Occipital lobe (tissue), 3 donors: ENCODE measurements at places on chromosomes 11 and 22. TPM values are rescaled to one million over a fixed set of nuclear protein-coding genes. Genes with fewer than 3 reads are reported as not detected.

RBMXL2 gene
- total RNA-seq = not detected

SYT12 gene
- 0.62 TPM for total RNA-seq

DCDC1 gene
- 1.2 TPM for total RNA-seq

MS4A8 gene
- total RNA-seq = not detected

MICAL3 gene
- total RNA-seq = 40.9 TPM

OR8B4 gene
- not detected for total RNA-seq

RELT gene
- total RNA-seq = 1.6 TPM

C11orf68 gene
- total RNA-seq = 12.6 TPM

SAA1 gene
- total RNA-seq = not detected

KRTAP5-11 gene
- total RNA-seq = not detected

GLYATL1 gene
- total RNA-seq = 0.78 TPM

DENND6B gene
- total RNA-seq = 16.5 TPM

KCNJ11 gene
- total RNA-seq = 11.4 TPM

VSIG10L2 gene
- total RNA-seq = not detected

NXF1 gene
- 13.1 TPM for total RNA-seq

KRTAP5-2 gene
- total RNA-seq = not detected

OTOG gene
- not detected for total RNA-seq

CRACR2B gene
- total RNA-seq = 0.31 TPM

ST14 gene
- not detected for total RNA-seq

TSPO gene
- 51.5 TPM for total RNA-seq

XBP1 gene
- total RNA-seq = 41.3 TPM
